ENCODE measurements at places on chromosomes 2 and 18.
A peak's percentile ranks its signal among the peaks of the same experiment; 100 is the strongest.

DNA sequence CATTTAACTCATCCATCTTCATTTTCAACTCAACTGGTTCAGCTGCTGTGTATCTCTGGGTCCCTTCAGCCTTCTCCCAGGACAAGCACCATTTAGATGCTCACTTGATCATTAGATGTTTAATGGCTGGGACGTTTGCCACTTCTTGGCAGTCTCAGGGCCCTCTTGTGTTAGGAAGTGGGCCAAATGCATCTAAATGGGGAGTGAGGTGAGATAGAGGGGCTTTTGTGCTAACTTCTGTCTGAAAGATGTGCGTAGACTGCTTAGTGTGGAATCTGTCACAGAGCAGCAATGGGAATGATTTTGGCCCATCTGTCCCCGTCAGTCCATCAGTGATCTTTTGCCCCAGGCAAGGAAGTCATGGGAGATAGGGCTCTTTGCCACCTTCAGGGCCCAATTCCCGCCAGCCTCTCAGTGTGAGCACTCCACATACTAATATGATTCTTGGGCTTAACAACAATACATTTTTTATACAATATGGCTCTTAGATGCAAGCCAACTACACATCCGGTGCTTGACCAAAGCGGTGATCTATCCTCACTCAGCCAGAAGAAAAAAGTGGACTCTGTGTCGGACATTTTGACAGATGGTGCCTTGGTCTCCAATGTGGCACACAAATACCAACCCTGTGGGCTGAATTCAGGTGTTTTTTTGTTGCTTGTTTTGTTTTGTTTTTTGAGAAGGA is 95.7 kb upstream of the EPC2 start:
- no peak for DNase-seq

DNA sequence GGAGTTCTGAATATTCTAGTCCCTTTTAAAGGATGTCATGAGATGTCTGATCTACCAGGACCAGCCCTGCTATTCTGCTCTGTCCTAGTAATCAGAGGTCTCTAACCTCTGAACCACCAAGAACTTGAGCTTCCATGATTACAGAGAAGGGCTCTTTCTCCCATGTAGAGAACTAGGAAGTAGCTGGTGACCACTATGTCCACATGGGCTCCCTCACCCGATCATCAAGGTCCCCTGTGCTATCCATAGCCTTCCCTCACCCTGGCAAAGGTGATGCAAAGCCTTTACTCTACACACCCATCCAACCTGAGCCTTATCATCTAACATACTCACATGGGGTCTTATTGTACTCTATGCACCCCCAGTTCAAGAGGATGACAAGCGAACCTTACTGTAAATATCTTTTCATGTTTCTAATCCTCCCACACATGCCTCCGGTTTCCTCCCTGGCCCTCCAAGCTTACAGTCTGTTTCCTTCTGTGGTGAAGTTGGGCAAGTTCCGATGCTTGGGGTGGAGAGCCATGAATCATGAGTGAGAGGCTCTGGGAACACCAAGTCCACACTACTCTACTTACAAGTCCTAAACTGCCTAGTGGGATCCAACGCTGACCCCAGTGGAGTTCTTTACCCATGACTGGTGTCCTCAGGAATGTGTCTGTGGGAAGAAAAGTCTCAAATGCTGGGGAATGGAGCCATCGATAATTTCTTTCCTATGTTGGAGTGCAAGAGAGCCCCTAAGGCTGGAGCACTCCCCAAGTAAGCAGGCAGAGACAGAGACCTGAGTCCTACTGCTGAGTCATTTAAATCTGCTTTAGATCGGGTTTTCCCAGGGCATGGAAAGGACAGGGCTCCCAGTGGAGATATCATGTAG is 73.3 kb upstream of the KLF7 start:
- no peak for DNase-seq

DNA sequence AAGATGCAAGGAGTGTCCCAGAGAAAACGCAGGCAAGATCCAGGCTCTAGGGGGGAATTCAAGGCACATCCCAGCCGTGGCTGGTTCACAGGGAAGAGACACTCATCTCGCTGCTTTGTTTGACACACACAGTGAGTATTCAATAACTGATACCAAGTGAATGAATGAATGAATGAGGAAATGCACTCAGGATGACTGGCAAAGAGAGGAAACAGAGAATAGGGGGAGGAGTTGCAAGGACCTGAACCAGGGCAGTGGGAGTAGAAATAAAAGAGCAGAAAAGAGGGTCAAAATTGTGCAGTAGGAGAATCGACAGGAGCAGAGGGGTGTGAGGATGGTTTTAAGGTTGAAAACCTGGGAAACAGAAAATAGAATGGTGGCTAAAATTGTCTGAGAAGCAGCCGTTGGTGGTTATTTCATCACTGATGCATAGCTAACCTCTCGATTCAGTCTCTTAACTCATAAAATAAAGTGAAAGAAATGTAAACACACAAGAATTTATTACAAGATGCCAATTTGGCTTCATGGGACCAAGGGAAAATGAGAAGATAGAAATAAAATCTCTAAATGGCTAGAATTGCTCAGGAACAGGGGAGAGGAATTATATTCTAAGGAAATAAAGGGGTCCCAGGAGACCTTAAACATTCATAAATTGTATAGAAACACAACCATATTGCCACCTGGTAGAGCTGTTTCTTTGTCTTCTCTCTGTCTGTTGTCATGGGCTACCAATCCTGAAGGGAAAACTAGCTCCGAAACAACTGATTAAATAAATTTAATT is 63.9 kb upstream of the PHLPP1 start:
- no peak for DNase-seq

GRCh38 chr2:29954316-29954715 is 32.9 kb upstream of the ALK start:
- no peak for DNase-seq

DNA sequence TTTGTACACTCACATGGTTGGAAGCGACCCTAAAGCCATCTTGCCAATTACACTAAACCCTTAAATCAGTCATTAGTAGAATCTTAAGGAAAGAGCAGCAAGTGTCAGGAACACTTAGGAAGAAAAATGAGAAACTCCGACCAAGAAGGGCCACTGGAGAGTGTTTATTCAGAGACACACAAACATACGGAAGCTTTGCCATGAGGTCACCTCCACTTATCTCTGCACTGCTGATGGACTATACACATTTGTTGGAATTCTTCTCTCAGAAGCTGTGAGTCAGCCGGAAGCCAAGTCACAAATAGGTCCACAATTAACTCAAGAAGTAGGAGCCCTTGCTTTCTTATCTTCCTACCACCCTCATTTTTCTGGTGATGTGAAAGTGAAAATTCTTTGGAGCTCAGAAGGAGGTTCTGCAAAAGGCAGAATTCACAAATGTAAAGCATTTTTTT is 21.6 kb downstream of the BMP10 start:
- no peak for DNase-seq

GRCh38 chr2:100297511-100297910 is 24.8 kb downstream of the LONRF2 start:
- DNase-seq = no peak

DNA sequence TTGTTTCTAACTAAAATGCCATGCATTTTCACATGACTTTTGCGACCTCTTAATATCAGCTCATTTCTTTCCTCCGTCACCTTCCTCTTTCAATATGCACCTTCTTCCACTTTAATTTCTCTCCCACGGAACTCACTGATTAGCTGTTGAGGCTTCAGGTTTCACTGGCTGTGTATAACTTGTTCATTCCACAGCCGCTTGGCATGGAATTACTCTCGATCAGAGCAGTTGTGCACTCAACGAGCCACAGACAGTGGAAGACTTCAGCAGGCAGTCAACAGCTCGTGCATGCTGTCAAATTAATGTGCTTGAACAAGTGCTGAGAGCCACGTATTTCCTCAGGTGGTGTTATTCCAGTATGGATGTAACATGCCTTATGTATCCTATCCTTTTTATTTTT is 491.2 kb upstream of the DDX18 start:
- DNase-seq = no peak

GRCh38 chr2:120176526-120176925 is 46.7 kb downstream of the TMEM185B start:
- DNase-seq = no peak

GRCh38 chr2:1591461-1591770 is 152.9 kb downstream of the PXDN start:
- DNase-seq = no peak

DNA sequence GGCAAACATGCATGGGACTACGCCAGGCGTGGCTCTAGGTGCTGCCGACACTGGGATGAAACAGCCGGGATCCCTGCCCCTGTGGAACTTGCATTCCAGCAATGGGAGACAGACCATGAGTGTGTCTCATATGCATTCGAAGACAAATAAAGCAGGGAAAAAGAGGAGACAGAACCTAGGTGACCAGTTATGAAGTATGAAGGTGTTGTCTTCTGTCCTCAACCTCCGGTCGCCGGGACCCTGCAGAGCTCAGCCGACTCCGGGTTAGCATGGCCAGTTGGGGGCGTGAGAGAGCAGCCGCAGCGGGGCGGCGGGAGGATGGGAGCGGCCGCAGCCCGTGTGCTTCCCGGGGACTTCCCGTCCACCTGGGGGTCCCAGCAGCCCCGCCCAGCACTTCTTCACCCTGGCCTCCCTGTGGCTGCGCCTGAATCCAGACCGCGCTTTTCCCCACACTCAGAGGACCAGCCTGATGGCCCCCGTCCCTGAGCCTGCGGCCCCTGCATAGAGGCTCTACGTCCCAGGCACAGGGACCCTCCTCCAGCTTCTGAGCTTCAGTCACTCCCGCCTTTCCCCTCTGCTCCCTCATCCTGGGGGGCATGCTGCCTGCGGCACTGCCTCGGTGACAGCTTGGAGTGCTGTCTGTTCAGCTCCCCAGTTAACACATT is 11.4 kb downstream of the ID2 start:
- peak; percentile 26 for DNase-seq

DNA sequence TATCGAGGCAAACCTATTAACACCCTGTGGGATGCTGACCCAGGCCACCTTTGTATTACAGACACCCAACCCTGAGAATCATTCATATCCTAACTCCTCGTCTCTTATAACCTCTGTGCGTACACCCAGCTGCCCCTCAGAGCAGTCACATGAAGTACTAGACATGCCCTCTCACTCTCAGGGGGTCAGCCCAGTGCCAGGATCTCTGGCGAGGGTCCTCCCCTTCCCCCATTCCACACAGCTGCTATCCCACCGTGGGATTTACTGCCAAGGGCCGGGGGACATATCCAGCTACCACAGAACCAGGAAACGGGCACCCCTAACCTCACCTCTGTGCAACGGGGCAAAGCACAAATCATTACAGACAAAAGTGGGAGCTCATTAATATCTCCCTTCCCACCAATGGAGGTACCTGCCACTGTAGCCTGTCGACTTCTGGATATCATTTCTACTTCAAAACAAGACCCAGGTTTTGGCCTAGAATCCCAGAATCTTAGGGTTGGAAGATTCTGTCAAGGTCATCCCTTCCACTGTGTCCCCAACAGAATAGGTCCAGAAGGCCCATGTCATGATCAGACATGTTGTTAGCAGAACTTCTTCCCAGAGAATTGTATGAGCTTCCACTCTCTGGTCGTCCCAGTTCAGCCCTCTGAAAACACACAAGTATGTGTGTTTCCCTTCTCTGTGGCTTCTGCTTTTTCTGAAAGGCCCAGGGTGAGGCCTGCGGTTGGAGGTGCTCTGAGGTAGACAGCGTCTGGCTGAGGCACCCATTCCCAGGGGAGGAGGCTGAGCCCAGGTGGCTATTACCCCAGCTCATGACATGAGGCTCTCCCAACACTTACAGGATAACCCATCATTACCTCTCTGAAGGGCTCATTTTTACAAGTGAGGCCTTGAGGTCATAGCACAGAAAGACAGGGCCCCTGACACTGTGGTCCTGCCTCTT is 1.7 kb downstream of the TMBIM1 start:
- no peak for DNase-seq

- no peak for DNase-seq
Observed at GRCh38 chr2:69453475-69454129, 16.4 kb upstream of the NFU1 start.

DNA sequence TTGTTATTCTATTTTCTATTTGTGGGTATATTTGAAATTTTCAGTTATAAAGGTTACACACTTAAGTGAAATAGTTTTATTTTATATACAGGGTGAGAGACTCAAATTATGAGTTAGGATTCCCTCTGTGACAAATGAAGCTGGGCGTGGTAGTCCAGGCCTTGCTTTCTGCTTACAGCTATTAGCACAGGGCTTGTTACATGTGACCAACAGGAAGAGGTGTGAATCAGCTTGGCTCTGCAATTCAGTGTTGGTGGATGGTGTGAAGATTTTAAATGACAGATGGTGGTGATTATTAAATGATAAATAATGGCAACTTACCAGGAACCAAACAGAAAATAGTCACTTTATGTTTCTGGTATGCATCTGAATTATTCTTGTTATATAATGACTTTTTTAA is 64.4 kb upstream of the NOSTRIN start:
- no peak for DNase-seq

DNA sequence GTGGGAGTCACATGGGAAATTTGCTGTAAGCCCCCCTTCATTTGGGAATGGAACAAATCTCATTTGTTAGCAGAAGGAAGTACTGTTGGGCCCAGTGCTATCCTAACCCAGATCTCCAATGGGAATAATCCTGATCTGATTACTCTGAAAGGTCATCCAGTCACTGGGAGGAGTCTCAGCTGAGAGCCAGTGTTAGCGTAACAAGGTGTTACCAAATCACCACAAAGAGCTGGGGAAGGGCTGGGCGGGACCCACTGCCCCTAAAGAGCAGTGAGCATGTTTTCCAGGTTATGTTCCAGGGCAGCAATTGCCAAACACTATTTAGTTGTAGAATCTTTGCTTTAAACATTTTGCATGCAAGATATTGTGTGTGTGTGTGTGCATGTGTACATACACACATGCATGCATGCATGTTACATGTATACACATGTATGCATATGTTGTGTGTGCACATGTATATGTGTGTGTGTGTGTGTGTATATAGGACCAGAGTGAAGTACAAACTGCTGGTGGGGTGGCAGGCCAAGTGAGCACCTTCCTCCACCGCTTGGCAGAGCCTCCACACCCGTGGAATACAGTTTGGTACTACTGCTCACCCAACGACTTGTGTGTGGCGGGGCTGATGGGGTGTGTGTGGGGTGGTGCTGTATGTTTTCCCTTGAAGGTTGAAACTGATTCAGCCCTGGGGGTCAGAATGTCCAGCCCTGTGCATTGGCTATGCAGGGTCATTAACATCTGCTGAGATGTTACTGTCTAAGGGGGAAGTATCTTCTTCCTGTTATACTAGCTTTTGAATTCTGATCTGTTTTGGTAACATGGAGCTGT is 15.2 kb downstream of the INPP5D start:
- no peak for DNase-seq

GRCh38 chr2:159904127-159904958 is 106.3 kb upstream of the CD302 start:
- no peak for DNase-seq

GRCh38 chr18:70450426-70451253 is 161.8 kb downstream of the SOCS6 start:
- DNase-seq = no peak

DNA sequence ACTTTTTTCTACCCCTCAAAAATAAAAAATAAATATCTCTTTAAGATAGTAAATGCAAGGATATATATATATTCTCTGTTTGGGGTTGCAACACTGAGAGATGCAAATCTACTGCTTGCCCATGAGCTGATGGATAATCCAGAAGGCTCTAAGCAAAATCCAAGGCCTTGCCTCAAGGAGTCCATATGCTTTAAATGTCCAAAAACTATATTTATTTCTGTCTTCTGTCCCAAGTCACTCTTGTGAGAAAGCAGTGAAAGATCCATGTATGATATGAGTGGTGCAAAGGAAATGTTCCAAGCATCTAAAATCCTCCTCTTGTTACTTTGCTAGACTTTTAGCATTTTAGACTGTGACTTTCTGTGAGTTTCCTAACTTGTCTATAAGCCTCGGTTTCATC is 92.9 kb upstream of the RNF152 start:
- DNase-seq = no peak

- no peak for DNase-seq
Observed at GRCh38 chr2:62334009-62334408, 138.1 kb downstream of the B3GNT2 start.

All from occipital lobe (tissue), 3 donors.